ENCODE measurements at places on chromosomes 16 and 17. TPM values are rescaled to one million over a fixed set of nuclear protein-coding genes. Genes with fewer than 3 reads are reported as not detected.

Gene HYDIN
- 0.47 TPM for total RNA-seq

Gene AANAT
- not detected for total RNA-seq

Gene KRTAP9-8
- not detected for total RNA-seq

Gene PGAP6
- total RNA-seq, result 12.6 TPM

Gene DOC2B
- total RNA-seq, result 4.8 TPM

Gene MT1F
- total RNA-seq, result 12.7 TPM

Gene PRSS36
- 10.2 TPM for total RNA-seq

Gene SLC5A10
- total RNA-seq, result 0.68 TPM

Gene TPSB2
- 13.0 TPM for total RNA-seq

Gene SLC12A3
- not detected for total RNA-seq

Gene CIAO2B
- 69.0 TPM for total RNA-seq

Gene SLFN12
- total RNA-seq, result 2.3 TPM

Gene COX6A2
- total RNA-seq, result not detected

Gene GRIN2A
- 0.49 TPM for total RNA-seq

Gene TEKT1
- not detected for total RNA-seq

Gene EVPL
- total RNA-seq, result 223 TPM

Gene CCL16
- not detected for total RNA-seq

Gene SLC9A5
- total RNA-seq, result 0.64 TPM

Gene ABCC3
- 113 TPM for total RNA-seq

Gene SGSH
- total RNA-seq, result 79.3 TPM

Gene SEZ6
- not detected for total RNA-seq

Gene RAB26
- 0.64 TPM for total RNA-seq

Gene DYNLRB2
- total RNA-seq, result 4.9 TPM

Gene CA7
- not detected for total RNA-seq

Gene PMP22
- 62.9 TPM for total RNA-seq

Gene CCL13
- 1.6 TPM for total RNA-seq

Gene CCL14
- 5.7 TPM for total RNA-seq

Gene ORC6
- total RNA-seq, result 1.9 TPM

Gene ARHGAP44
- total RNA-seq, result 4.8 TPM

Gene NPIPB6
- 0.45 TPM for total RNA-seq

Gene TTYH2
- total RNA-seq, result 7.6 TPM

Gene FOXF1
- not detected for total RNA-seq

Gene KNOP1
- 19.6 TPM for total RNA-seq

Gene COPZ2
- total RNA-seq, result 12.7 TPM

Gene TEKT3
- total RNA-seq, result not detected

Gene SPNS1
- total RNA-seq, result 26.0 TPM

Gene SKAP1
- total RNA-seq, result not detected

Gene ABCC11
- 0.13 TPM for total RNA-seq

Gene RAD51C
- 12.2 TPM for total RNA-seq

Gene HOXB6
- total RNA-seq, result 0.39 TPM

Gene SOST
- not detected for total RNA-seq

Gene ZFP3
- 6.2 TPM for total RNA-seq

Gene VAT1L
- not detected for total RNA-seq

Gene FN3KRP
- 26.6 TPM for total RNA-seq

Gene CCL3
- total RNA-seq, result not detected

All from suprapubic skin (tissue), 4 donors.